H1 (cell line): ENCODE measurements at places on chromosomes 13 and 19.

GRCh38 chr13:49374585-49375290, 69.1 kb downstream of the CAB39L start:
- no peak for DNase-seq

GRCh38 chr19:43618921-43619261, 538 bp downstream of the ZNF428 start:
- DNase-seq, result no peak

GRCh38 chr13:87536499-87536898, 134.7 kb upstream of the SLITRK5 start:
- DNase-seq, result no peak

GRCh38 chr13:31773538-31773937, 34.2 kb downstream of the RXFP2 start:
- DNase-seq, result no peak

GRCh38 chr13:43959291-43959690, 79.6 kb downstream of the LACC1 start:
- DNase-seq, result no peak

- DNase-seq, result no peak
Measured at GRCh38 chr13:42660333-42660965, 86.5 kb downstream of the TNFSF11 start.

GRCh38 chr13:103039183-103039582, 27.0 kb downstream of the SLC10A2 start:
- no peak for DNase-seq

DNA sequence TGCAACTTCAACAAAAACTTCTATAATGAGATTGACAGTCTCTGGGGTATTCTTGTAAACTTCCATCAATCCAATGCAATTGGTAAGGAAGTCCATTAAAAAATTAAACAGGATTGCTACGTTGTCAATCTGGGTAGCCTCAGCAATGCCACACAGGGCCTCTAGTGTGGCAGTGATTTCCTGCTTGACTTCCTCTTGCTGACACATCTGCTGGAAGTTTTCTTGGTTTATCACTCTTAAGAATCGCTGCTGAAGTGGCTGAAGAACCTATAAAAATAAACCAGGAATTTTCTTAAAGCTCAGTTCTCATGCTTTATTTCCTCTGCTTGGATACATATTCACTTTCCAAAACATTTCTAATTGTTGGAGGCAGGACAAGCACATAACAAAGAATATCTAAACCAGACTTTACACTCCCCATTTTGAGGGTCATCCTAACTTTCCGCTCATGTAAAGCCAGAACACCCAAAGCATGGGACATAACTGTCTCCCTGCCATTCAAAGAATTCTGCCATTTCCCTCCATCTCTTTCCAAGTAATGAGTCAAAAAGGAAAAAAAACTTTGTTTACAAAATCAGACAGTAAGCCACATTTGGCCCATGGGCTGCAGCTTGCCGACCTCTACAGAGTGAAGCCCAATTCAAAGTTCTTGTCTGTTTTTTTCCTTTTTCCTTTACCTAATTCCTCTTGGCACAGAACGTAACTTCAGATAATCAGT, 23.2 kb upstream of the EEF1AKMT1 start:
- DNase-seq, result no peak
